ENCODE measurements at places on chromosomes 13 and 19.
A peak's percentile ranks its signal among the peaks of the same experiment; 100 is the strongest.

DNA sequence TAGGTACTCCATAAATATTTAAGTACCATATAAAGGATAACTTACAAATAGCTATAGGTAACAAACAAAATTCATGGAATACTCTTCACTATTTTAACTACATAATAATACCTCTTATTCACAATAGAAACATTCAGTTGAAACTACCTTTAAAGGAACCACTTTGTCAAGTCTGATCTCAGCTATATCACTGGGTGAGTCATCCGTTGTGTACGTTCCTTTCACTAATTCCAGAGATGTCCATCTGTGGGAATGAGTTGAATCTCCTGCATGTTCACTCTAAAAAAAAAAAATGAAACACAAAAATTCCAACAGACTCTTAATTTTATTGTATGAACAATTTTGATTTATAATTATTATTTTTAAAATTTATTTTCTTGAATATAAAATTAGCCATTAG is 149.4 kb upstream of the FBXL3 start:
- no peak for DNase-seq
- no peaks in the 10 kb centered on the region for H3K4me1 ChIP-seq
- H3K36me3 ChIP-seq = no peaks in the 10 kb centered on the region
- no peak overlapping the region for H3K4me3 ChIP-seq
- H3K27me3 ChIP-seq = no peaks in the 10 kb centered on the region

DNA sequence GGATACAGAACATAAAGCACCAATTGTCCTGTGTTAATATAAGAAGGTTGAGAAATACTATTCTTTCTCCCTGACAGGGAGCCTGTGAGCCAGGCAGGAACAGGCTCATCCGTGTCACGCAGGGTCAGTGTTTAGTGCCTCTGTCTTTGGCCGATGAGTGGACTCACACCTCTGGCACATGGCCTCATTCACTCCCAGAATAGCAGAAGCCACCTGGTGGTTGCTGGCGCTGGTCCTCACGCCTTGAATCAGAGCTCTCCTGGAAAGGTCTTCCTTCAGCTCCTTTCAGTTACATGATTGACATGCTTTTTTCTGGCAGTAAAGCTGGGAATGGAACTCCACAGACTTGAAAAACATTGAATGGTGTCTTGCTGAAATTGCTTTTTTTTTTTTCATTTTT is 28.1 kb upstream of the SIAH3 start:
- no peaks in the 10 kb centered on the region for H3K27me3 ChIP-seq
- H3K4me1 ChIP-seq = no peaks in the 10 kb centered on the region
- no peak overlapping the region for H3K4me3 ChIP-seq
- H3K27ac ChIP-seq = no peak overlapping the region
- H3K36me3 ChIP-seq = no peaks in the 10 kb centered on the region

DNA sequence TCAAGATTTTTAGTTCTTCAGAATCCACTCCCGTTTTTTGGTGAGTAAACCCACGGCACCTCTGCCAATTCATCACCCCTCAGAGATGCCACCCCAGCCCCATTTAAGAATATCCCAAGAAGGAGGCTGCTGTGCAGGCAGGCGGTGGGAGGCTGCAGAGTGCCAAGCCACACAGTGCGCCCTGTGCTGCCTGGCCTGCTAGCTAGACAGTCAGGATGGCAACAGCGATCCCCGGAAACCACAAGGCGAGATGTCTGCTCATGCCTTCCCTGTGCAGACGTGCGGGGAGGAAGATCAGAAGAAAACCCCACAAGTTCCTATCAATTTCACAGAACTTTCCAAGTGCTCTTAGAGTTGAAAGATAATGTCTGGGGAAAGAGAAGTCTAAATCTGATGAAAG is 64.8 kb upstream of the GPR183 start:
- peaks cover 2% of the 10 kb centered on the region for H3K36me3 ChIP-seq
- no peaks in the 10 kb centered on the region for H3K27me3 ChIP-seq
- no peaks in the 10 kb centered on the region for H3K4me1 ChIP-seq
- no peak overlapping the region for H3K27ac ChIP-seq
- no peak for DNase-seq

- H3K4me3 ChIP-seq = peak overlapping the region; percentile 54
- peaks cover 5% of the 10 kb centered on the region for H3K4me1 ChIP-seq
- no peaks in the 10 kb centered on the region for H3K36me3 ChIP-seq
- no peaks in the 10 kb centered on the region for H3K27me3 ChIP-seq
- no peak for DNase-seq
These were observed 110.1 kb downstream of the KCTD15 start for GRCh38 chr19:33906578-33907335.

DNA sequence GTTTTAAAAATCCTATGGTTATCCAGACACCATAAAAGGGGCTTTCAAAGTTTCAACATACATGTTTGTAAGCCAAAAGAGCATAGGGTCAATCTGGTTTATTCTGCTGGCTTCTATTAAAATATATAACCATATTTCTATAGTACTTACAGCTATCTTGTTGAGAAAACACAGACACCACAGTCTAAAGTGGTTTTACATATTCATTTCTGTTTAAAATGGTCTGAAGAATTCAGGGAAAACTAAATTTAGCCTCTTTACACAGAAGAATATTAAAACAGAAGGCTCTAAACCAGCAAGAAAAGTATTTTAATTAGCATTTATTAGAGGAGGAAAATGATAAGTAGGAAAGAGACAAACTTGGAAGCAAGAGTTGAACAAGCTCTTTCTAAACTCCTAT is 203.9 kb downstream of the LHFPL6 start:
- no peak for DNase-seq
- H3K4me1 ChIP-seq = no peaks in the 10 kb centered on the region
- H3K27me3 ChIP-seq = no peaks in the 10 kb centered on the region
- no peak overlapping the region for H3K27ac ChIP-seq

DNA sequence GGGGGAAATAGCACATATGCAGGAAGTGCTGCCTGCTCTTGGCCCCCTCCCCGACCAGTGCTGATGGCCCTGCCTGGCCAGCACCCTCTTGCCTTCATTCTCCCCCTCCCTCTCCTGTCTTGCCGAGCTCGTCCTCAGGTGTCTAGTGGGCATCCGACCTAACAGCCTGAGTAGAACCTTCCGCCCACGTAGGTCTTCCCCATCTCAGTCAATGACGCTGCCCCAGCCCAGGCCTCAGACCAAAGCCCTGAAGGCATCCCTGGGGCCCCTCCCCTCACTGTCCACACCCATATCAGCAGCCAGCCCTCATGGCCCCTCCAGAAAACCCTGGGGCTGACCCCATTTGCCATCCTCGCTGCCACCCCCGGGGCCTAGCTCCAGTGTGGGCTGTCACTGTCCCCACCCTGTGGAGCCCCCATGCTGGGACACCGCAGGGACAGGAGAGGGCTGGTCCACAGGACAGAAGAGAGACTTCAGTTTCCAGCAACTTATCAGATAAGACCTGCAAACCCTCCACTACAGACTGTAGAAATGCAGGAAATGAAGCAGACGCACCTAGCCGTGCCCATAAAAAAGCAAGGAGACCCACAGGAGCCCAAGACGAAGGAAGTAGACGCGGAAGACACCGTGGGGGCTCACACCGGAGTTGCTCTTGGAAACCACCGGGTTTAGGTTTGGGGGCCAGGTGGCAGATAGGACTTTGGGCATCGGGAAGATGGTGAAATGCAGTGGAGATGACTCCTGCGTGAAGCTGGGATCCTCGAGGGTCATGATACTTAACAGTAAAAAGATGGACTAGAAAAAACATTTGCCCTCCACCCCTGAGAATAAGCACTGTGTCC is 38.3 kb downstream of the AP1M1 start:
- H3K4me3 ChIP-seq = no peak overlapping the region
- peaks cover 3% of the 10 kb centered on the region for H3K36me3 ChIP-seq
- DNase-seq = no peak
- H3K4me1 ChIP-seq = no peaks in the 10 kb centered on the region

GRCh38 chr13:48156466-48156865 is 61.6 kb upstream of the MED4 start:
- H3K4me3 ChIP-seq = no peak overlapping the region
- no peak overlapping the region for H3K27ac ChIP-seq
- H3K36me3 ChIP-seq = no peaks in the 10 kb centered on the region
- no peak for DNase-seq

DNA sequence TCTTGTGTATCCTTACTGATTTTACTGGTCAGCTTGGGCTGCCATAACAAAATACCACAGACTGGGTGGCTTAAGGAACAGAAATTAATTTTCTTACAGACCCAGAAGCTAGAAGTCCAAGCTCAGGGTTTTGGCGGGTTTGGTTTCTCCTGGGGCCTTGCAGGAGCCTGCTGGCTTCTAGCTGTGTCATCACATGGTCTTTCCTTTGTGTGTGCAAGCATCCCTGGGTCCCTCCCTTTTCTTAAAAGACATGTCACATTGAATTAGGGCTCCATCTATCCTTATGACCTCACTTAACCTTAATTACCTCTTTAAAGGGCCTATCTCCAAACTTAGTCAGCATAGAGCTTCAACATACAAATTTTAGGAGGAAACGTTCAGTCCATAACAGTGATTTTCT is 23.4 kb downstream of the UBAC2 start:
- no peaks in the 10 kb centered on the region for H3K36me3 ChIP-seq
- H3K27me3 ChIP-seq = no peaks in the 10 kb centered on the region
- H3K4me3 ChIP-seq = no peak overlapping the region
- H3K4me1 ChIP-seq = no peaks in the 10 kb centered on the region
- no peak for DNase-seq

GRCh38 chr19:53945441-53945840 is 17.3 kb upstream of the CACNG8 start:
- no peak overlapping the region for H3K4me3 ChIP-seq
- no peaks in the 10 kb centered on the region for H3K36me3 ChIP-seq
- H3K27me3 ChIP-seq = no peaks in the 10 kb centered on the region
- no peaks in the 10 kb centered on the region for H3K4me1 ChIP-seq
- no peak for DNase-seq
- no peak overlapping the region for H3K27ac ChIP-seq

DNA sequence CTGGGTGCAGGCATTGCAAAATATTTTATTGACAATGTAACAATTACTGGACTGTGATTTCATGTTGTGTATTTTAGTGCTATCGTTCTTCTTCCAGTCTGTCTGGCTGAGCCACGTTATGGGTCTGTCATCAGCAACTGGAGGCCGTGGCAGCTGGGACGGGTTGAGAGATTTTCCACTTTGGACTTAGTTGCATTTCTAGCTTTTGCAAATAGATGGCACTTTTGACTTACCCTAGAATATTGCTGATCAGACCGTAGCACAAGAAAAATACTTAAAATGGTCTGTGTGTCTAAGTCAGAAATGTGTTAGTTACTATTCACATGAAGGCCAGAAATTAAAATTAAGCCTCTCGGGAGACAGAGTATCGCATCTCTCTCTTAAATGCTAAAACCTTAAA is 211.1 kb downstream of the TEX29 start:
- no peaks in the 10 kb centered on the region for H3K27me3 ChIP-seq
- DNase-seq = no peak
- no peak overlapping the region for H3K27ac ChIP-seq
- H3K4me1 ChIP-seq = no peaks in the 10 kb centered on the region
- H3K4me3 ChIP-seq = no peak overlapping the region
